ENCODE measurements at places on chromosomes 6 and 20. TPM values are rescaled to one million over a fixed set of nuclear protein-coding genes. Genes with fewer than 3 reads are reported as not detected.

DNA sequence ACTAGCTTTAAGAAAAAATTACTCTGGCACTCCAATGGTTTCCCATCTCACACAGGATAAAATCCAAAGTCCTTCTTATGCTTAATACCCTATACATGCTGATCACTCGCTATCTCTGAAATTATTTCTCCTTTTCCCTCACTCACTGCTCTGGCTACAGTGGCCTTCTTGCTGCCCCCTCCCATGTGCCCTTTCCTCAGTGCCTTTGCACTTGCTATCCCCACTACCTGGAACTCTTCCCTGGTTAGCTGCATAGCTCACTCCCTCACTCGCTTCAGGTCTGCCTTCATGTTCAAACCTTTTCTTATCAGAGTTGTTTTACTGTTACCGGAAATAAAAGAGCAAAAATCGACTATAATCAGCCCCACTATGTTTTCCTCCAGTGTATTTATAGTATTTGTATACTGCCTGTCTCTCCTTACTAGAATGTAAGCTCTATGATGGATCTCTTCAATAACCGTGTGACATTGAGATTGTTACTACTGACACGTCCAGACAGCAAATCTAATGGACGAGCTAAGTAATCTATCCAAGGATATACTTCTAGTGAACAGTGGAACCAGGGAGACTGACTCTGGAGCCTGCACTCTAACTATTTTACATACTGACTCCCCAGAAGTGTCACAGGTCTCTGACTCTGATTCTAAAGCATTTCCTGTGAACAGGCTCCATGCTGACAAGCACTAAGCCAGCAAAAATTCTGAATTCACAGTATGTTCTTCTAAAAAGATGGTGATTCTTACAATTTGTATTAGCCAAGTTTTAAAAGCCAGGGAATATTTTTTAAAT is 25.1 kb downstream of the FKBP5 start:
- DNase-seq: no peak
- H3K36me3 ChIP-seq: no peaks in the 10 kb centered on the region
- no peaks in the 10 kb centered on the region for H3K4me1 ChIP-seq
- H3K27ac ChIP-seq: no peak overlapping the region
- H3K27me3 ChIP-seq: no peaks in the 10 kb centered on the region

- H3K27ac ChIP-seq: no peak overlapping the region
- DNase-seq: no peak
- no peaks in the 10 kb centered on the region for H3K36me3 ChIP-seq
- no peak overlapping the region for H3K4me3 ChIP-seq
- no peaks in the 10 kb centered on the region for H3K27me3 ChIP-seq
These were observed 191.4 kb downstream of the ADGRB3 start for GRCh38 chr6:68826501-68826900.

Gene RAET1G
- polyA plus RNA-seq: 0.28 TPM

- H3K27me3 ChIP-seq: no peaks in the 10 kb centered on the region
- H3K4me1 ChIP-seq: peaks cover 4% of the 10 kb centered on the region
- DNase-seq: no peak
- H3K36me3 ChIP-seq: no peaks in the 10 kb centered on the region
These were observed 21.7 kb downstream of the SMLR1 start for GRCh38 chr6:130848945-130849344.

GRCh38 chr6:130431346-130431852 is 65.6 kb downstream of the TMEM200A start:
- no peaks in the 10 kb centered on the region for H3K4me1 ChIP-seq
- no peak for DNase-seq
- H3K27ac ChIP-seq: no peak overlapping the region
- no peaks in the 10 kb centered on the region for H3K36me3 ChIP-seq

GRCh38 chr6:10268111-10268510 is 146.8 kb downstream of the TFAP2A start:
- DNase-seq: no peak
- no peak overlapping the region for H3K27ac ChIP-seq
